Stimulated activated CD8-positive, alpha-beta memory T cell treated with anti-CD3 and anti-CD28 coated beads, Interleukin-4, amount 100 ng/mL, for 4 hours (primary cell): ENCODE measurements at places on chromosomes 11 and 22.

DNA sequence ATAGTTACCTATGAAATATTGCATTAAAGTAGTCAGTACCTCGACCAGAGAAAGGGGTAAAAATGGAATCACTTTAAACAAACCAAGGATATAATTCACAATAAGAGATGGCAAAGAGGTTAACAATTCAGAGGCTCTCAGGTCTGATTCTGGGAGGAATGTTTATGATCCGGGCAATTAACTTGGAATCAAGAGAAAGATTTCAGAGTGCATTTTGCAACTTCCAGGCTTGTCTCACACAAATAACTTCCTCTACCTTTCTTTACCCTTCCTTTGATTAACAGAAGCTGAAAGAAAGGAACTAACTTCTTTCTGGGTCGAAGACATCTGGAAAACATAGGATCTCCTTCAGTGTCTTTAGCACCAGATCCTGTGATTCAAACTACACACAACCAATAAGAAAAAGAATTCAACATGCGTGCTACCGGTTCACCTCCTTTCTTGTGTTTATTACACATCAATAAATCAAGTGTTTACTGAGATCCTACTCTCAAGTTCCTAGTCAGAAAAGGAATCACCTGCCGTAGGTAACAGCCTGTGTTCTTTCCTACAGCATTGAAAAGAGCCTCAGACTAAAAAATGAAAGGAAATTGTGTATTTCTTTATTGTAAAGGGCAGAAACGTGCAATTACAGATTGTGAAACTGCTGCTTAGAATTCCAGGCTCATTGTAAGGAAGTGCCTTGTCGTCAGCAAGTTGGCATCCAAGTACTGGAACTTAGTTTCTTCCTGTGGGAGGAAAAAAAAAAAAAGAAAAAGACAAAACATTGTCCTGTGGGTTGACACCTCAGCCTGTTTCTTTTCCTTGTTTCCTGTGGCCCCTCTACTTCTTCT, 29.5 kb downstream of the CARD18 start:
- DNase-seq, result no peak

DNA sequence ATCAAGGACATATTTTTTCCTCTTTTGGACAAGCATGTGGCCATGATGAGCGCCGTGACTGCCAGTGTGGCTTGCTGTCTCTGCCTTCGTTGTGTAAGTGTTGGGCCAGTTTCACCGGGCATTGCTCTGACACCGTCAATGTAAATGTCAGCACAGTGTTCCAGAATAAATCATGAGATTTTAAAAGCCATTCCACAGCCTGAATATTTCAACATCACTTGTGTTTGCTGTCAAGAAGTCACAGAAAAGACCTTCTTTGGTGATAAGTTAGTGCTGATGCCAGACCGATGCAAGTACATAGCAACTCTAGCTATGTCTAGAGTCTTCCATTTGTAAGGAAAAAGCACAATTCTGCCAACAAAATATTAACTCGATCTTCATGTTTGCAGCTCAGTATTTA, 467.8 kb downstream of the TBC1D22A start:
- no peak for DNase-seq

DNA sequence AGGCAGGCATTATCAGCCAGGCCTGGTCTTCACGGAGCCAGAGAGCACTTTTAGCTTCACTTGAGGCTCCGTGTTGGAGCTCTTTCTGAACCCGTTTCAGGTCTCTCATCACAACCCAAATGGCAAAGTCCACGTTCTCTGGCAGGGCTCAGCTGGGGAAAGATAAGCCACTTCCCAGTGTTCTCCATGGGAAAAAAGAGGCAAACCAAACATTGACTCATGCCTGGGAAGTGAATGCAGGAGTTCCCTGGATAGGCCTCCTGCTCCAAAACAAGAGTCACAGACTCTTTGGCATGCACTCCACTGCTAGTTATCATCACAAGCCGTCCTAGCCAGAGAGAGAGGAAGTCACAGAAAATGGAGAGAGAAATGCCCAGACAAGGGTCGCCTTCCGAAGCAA, 11.6 kb downstream of the OPCML start:
- DNase-seq, result no peak

DNA sequence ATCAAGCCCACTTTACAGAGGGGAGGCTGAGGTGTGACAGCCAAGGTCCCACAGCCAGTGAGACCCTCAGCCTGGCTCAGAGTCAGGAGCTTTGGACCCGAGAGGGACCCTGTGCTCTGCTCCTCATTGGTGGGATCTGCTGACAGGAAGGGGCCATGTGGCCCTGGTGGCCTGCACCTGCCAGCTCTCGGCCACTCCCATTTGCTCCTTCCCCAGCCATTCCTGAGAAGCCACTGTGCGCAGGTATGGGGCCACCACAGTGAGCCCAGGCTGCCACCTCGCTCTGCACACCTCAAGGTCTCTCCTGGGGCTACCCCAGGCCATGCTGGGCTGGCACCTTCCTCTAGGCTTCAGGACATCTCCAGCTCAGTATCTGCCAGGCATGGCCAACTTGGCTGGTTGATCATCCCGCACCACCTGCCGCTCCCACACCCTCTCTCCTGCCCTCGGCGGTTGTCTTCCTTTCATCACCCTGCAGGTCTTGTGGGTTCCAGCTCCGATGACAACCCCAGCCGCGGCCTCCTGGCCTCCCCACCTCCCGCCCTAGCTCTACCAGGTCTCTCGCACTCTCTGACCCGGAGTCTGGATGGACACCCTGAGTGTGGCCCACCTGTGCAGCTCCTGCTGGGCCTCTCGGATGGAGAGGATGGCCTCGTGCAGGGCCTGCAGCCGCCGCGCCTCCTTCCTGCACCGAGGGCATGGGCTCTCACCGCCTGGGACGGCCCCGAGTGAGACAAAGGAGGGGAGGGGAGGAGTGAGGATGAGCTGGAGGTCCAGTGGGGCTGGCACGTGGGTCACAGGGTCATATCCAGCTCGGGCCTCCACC, 32.2 kb upstream of the CARS1 start:
- no peak for DNase-seq

DNA sequence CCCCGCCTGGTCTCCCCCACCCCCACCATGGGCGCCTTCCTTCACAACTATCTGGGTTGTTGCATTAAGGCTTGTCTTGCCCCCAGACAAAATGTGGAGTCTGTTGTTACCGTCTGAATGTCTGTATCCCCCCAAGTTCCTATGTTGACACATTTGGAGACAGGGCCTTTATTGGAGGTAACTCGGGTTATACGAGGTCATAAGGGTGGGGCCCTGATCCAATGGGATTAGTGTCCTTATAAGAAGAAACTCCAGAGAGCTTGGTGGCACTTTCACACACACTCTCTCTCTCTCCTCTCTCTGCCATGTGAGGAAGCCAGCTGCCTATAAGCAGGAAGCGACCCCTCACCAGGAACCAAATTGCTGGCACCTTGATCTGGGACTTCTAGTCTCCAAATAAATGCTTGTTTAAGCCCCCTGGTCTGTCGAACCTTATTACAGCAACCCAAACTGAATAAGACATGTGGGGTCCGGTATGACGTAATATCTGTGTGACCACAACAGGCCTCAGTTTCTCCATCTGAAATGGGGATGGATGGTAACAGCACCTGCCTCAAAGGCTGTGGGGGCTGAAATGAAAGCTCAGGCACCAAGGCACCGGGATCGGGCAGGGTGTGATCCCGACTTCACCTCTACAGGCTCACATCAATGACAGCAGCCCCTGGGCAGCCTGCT, 222.3 kb downstream of the CTTN start:
- DNase-seq, result no peak

DNA sequence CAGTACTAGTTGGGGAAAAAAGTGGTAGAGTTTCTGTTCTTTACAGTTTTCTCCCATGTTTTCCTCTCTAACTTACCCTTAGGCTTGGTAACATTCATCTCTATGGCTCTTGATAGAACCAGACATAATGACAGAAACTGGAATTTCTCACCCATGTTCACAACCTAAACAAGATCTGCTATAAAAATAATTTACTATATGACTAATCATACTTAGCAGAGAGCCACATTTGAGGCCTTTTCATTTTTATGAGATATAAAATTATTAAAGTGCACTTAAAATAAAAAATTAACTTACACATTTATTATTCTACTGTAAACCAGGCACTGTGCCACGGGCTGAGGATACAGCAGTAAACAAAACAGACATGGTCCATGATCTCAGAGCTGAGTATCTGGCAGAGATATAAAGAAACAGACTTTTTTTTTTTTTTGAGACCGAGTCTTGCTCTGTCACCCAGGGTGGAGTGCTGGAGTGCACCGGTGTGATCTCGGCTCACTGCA, 98.1 kb downstream of the GAB2 start:
- no peak for DNase-seq

DNA sequence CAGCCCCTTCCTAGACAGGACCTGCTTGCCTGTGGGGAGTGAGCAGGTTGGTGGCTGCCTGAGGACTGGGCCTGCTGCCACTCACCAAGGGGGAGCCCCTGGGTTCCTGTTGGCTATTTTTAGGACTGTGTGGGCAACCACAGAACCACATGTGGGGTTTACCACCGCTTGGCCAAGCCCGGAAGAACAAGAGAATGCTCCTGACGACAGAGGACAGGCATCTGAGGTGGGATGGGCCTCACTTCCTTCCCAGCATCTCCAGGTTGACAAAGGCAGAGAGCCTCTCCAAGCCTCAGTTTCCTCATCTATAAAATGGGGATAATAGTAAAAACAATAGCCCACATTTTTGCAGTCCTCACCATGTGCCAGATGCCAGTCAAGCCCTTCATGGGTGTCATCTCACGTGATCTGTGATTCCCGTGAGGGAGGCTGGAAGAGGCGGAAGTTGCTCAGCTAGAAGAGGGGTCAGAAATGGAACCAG, 43.6 kb downstream of the LRRC32 start:
- peak; percentile 24 for DNase-seq

GRCh38 chr11:1928891-1929541, 9.5 kb downstream of the TNNT3 start:
- no peak for DNase-seq

GRCh38 chr11:91209306-91209705, 986.5 kb upstream of the CHORDC1 start:
- no peak for DNase-seq

GRCh38 chr11:93370260-93370659, 39.7 kb downstream of the DEUP1 start:
- no peak for DNase-seq

- DNase-seq, result no peak
Observed at GRCh38 chr11:116311206-116311605, 461.6 kb downstream of the BUD13 start.

GRCh38 chr11:9693801-9694553, 30.1 kb downstream of the SWAP70 start:
- DNase-seq, result no peak

GRCh38 chr11:88012456-88012855, 162.8 kb downstream of the RAB38 start:
- no peak for DNase-seq

- no peak for DNase-seq
Observed at GRCh38 chr22:44729391-44730021, 22.9 kb upstream of the ARHGAP8 start.

- no peak for DNase-seq
Observed at GRCh38 chr11:36763187-36763586, 165.2 kb upstream of the RAG2 start.

- DNase-seq, result no peak
Observed at GRCh38 chr11:117440258-117440657, 112.6 kb downstream of the CEP164 start.

- no peak for DNase-seq
Observed at GRCh38 chr11:119782739-119783072, 53.7 kb upstream of the NECTIN1 start.

DNA sequence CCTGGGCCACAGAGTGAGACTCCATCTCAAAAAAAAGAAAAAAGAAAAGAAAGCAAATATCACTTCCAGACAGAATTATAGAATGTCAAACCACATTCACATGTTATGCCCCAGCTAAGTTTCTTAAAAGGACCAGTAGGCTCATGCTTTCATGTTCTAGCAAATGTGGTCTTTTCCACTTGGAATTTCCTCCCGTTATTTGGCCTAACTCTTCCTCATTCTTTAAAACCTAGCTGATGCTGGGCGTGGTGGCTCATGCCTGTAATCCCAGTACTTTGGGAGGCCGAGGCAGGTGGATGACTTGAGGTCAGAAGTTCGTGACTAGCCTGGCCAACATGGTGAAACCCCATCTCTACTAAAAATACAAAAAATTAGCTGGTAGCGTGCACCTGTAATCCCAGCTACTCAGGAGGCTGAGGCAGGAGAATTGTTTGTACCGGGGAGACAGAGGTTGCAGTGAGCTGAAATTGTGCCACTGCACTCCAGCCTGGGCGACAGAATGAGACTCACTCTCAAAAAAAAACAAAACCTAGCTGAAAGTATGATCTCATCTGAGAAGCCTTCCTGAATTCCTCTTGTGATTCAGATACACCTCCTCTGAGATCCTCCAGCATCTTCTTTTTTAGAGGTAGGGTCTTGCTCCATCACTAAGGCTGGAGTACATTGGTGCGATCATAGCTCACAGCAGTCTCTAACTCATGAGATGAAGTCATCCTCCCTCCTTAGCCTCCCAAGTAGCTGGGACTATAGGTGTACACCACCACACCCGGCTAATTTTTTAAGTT, 50.4 kb downstream of the FCHSD2 start:
- DNase-seq, result no peak

GRCh38 chr11:2265854-2266585, 4.4 kb downstream of the ASCL2 start:
- no peak for DNase-seq

DNA sequence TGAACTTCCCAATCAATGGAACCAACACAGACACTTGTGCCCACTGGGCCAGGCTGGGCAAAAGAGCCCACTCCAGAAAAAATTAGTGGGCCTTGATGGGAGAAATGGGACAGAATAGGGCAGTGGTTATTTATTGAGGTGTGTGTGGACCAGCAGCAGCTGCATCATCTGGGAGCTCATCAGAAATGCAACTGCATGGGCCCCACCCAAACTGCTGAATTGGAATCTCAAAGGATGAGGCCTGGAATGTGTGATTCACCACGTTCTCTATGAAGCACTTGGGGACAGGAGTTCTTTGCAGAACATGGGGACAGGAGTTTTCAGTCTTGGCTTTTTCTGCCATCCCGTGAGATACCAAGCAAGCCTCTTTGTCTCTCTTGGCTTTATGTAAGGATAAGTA, 255.6 kb upstream of the PLET1 start:
- DNase-seq, result no peak

DNA sequence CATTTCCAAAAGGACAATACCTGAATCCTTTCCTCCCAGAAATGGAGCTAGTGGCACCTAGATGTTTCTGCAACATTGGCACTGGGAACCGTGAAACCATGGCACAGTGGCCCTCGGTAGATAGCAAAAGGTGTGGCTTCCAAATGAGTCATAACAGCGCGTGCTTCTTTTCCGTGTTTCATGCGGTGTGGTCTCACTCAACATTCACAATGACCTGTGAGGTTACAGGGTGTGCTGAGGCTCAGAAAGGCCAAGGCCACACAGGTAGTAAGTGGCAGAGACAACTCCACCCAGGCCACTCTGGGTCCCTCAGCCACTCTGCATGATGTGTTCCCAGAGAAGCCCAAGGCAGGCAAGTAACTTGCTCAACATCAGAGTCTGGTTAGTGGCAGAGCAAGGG, 67.4 kb downstream of the TP53I11 start:
- no peak for DNase-seq

DNA sequence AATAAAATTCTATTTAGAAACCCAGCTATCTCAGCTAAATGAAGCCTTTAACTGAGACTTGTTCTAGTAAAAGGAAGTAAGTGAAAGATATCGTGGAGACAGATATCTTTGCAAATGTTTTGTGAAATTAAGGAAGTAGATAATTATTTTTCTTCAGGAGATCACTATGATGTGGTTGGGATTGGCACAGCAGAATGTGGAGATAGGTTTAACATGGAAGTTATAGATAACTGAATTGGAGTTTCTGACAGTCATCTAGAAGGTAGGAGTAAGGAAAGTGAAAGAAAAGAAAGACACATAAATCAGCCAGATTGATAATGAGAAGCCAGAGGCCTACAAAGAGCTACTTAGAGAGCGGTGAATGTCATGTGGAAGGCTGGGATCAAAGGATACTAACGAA, 4.7 kb upstream of the CASP5 start:
- no peak for DNase-seq
